Activated CD8-positive, alpha-beta memory T cell treated with anti-CD3 and anti-CD28 coated beads for 48 hours (primary cell): ENCODE measurements at places on chromosomes 4 and X.

GRCh38 chr4:158781963-158782362 lies 13.1 kb downstream of the FNIP2 start:
- no peak for DNase-seq

DNA sequence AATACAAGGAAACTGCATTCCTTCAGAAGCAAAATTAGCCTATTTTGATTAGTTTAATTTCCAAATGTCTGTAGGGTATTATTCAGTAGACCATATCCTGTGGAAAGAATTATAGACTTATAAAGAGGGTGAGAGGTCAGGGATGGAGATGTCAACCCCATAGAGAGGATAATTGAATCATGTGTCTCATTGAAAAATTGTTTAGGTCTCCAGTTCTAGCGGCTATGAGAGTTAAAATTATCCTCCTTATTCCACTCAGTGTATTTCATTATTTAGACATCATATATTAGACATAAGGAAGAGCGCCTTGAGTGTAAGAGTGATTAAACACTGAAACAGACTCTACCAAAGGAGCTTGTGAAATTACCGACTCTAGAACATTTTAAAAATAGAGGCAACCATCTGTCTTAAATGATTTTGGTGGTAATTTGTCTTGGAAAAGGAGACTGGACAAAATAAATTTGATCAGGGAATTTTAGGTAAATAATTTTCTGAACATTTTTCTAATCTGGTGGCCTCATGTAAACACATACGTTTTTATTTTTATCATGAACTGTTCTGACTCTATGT lies 654.4 kb upstream of the TENM3 start:
- DNase-seq = no peak

DNA sequence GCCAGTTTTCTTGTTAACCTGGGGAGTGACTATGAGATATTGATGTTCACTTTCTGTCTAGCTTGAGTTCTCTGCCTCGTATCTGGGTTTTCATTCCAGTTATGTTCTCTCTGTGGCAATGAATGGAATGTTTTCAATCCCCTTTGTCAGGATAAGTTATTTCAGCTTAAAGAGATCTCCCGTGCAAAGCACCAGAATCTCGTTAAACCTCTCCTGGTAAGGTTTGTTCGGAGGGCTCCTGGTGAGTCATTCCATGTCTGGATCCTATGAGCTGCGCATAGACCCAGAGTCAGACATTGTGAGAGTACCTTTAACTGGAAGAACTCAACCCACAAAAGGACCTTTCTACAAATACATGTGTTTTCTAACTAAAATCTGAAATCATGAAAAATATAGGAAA lies 51.0 kb downstream of the KDR start:
- no peak for DNase-seq

- no peak for DNase-seq
Observed at GRCh38 chrX:75746891-75747639, 38.0 kb downstream of the MAGEE2 start.

DNA sequence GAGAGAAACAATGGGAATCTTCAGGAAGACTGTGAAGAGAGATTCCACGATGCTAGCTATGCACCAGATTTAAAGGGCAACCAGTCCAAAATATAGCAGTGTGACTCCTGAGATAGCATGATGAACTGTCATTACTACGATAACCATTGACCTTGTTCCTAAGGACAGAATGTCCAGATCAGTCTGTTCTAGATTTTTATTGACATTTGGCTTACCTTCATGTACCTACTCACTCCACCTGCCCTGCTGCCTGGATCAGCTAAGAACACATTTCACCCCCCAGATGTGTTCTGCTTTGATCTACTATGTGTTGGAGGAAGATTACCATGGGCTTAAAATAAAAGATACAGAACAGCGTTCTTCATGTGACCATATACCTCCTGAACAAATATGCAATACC lies 50.1 kb downstream of the ELF2 start:
- DNase-seq = no peak
